Kidney epithelial cell (primary cell): ENCODE measurements at places on chromosomes 5 and 9. TPM values are rescaled to one million over a fixed set of nuclear protein-coding genes. Genes with fewer than 3 reads are reported as not detected.

GRCh38 chr5:32866138-32866537 is 155.0 kb downstream of the NPR3 start:
- no peak for DNase-seq

DNA sequence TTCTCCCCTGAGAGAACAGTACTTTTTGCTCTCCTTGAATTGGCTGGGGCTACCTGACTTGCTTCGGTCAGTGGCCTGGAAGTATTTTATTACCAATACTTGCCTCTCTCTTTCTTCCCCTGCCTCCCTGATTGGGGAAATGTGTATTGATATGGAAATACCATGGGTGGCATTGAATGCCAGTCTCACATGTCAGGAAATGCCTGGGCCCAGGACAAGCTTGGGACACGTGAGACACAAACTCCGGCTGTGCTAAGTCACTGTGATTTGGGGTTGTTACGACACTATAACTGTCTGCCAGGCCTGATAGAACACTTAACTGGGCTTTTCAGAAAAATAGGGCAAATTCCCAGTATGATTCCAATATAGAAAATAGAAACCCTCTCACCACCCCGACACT is 238.3 kb downstream of the GADD45G start:
- DNase-seq, result no peak

TGFBI gene
- total RNA-seq, result 443 and 453 TPM in 2 replicates

DNA sequence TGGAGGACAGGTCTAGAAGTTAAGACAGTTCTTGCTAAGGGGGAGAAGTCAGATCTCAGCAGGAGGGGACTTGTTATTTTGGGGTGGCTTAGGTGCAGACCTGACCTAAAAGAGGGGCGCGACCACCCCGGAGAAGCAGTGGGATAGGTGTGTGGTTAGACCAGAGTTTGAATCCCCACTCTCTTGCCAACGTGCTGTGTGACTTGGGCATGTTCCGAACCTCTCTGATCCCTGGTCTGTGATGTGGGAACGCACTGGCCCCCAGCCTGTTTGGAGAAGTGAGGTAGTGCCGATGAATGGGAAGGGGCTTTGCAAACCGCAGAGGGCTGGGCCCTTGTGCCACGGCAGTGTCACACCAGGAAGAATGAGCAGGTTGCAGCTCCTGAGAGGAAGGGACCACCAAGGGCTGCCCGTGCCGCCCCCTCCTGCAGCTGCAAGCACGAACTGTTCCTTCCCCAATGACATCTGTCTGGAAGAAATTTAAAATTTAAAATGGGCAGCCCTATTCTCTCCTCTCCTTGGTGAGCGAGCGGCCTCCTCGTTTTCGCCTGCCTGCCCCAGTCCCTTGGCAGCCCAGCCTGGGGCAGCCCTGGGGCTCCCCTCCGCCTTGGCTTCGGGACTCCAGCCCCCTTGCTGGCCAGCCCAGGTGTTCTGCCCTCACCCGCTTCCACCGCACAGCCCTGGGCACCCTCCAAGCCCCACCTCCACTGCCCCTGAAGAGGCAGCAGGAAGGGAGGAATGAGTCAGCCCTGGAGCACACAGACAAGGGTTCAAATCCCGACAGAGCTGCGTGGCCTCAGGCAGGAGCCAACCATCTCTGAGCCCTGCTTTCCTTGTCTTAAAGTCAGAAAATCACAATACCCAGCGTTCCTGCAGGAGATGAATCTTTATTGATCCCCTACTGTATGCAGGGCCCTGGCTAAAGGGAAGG is 1.6 kb downstream of the FIBCD1 start:
- no peak for DNase-seq

GRCh38 chr5:180071531-180072255 is at the start of gene RNF130:
Gene RNF130 (minus strand): TSS chr5:180071759. CDS start chr5:180071702, 57 bp downstream.
- peak; percentile 41 for DNase-seq

DNA sequence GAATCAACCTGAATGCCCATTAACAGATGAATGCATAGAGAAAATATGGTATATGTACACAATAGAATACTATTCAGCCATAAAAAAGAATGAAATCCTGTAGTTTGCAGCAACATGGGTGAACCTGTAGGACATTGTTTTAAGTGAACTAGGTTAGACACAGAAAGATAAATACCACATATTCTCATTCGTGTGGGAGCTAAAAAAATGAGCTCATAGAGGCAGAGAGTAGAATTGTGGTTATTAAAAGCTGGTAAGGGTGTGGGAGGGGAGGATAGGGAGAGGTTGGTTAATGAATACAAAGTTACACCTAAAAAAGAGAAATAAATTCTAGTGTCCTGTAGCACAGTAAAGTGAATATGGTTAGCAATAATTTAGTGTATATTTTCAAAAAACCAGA is 23.5 kb downstream of the PTTG1 start:
- DNase-seq, result no peak

GRCh38 chr9:93132946-93133680 is 938 bp downstream of the NINJ1 start:
- DNase-seq, result no peak
